ENCODE measurements at places on chromosomes 2 and 18. TPM values are rescaled to one million over a fixed set of nuclear protein-coding genes. Genes with fewer than 3 reads are reported as not detected.

Gene SERPINB7
- not detected for total RNA-seq

Gene ZNF892
- total RNA-seq, result 12.6 TPM

Gene SLC19A3
- total RNA-seq, result 0.27 TPM

Gene DNER
- total RNA-seq, result 46.9 TPM

Gene LCT
- total RNA-seq, result 0.18 TPM

Gene FIGLA
- not detected for total RNA-seq

Gene SERPINB4
- total RNA-seq, result not detected

Gene ELOA2
- 0.13 TPM for total RNA-seq

Gene CD28
- 0.05 TPM for total RNA-seq

Gene ADD2
- total RNA-seq, result 55.4 TPM

Gene TUBA3D
- 0.57 TPM for total RNA-seq

All from motor neuron (in vitro differentiated cells).